ENCODE measurements at places on chromosomes 3 and 15.

DNA sequence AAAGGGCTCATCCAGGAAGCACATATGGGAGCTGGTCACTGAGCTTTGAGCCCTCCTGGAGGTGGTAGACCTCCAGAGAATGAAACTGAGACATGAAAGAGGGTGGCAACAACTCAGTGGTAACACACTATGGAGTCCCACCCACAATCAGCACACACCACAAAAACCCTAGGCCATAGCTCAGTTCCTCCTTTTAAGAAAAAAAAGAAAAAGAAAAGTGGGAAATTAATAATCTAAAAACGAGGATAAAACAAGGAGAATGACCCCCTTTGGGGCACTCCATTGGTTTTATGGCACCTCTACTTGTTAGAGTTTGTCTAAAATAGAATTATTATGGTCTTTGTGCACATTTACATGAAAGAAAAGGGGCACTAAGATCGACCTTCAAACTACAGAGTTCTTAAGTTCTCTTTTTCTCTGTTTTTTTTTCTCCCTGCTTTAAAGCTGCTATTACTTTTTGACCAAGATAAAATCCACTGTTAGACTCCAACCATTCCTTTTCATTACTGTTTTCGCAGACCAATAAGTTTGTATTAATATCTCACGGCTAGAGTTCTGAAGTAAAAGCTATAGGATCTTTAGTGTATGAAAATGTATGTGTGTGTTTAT lies 40.2 kb upstream of the ZBTB20 start:
- DNase-seq, result no peak

- no peak for DNase-seq
These were observed 11.8 kb downstream of the AAGAB start for GRCh38 chr15:67242708-67243111.

DNA sequence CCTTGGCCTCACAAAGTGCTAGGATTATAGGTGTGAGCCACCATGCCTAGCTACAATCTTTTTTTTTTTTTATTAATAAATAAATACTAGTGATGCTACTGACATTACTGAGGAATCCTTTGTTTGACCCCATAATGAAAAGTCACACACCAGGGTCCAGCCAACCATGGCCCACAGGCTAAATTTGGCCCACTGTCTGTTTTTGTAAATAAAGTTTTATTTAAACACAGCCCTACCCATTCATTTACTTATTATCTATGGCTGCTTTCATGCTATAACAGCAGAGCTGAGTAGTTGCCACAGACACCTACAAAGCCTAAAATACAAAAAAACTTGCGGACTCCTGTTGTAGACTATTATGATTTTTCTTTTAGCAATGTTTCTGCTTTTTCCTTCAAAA lies 7.4 kb downstream of the INTS14 start:
- no peak for DNase-seq

GRCh38 chr15:64742385-64742784 lies 33.0 kb downstream of the RBPMS2 start:
- no peak for DNase-seq

- DNase-seq, result no peak
These were observed 279.8 kb downstream of the FOXP1 start for GRCh38 chr3:71303627-71304200.

GRCh38 chr3:65128346-65128745 lies 440.5 kb upstream of the ADAMTS9 start:
- no peak for DNase-seq

GRCh38 chr3:69368129-69368741 lies 17.7 kb downstream of the FRMD4B start:
- no peak for DNase-seq

- no peak for DNase-seq
These were observed 4.5 kb upstream of the MASP1 start for GRCh38 chr3:187296058-187296457.

DNA sequence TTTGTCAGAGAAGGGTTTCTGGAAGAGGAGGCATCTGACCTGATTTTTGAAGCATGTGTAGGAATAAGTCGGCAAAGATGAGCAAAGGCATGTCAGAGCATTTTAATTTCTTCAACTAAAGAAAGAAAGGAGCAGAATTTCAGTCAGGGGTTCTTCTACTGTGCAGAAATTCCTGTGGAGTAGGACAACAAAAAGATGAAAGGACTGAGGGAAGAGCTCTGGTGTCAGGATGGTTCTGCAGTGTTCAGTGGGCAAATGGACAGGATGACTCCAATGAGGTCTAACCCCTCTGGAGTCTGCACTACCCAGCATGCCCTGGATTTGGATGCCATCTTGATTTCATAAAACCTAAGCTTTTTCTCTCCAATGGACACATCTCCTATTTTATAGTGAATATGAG lies 47.7 kb upstream of the SIAH2 start:
- no peak for DNase-seq

DNA sequence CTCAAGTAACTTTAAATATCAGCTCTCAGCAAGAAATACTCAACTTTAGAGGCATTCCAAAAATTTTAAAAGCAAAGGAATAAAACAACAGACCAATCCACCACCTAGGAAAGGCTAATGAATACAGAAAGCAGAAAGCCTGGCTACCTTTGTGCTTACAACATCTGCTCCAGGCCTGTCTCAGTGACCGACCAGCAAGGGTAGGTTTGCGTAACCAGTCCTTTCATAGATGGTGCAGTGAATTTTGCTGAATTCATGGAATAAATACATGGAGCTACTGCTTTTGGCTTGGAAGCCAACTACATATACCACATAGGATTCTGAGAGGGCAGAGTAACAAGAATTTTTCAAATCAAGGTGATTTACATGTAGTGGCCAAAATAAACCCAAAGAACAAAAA lies 27.2 kb downstream of the ETV5 start:
- no peak for DNase-seq

GRCh38 chr15:59244337-59244736 lies 37.7 kb downstream of the LDHAL6B start:
- DNase-seq, result no peak

GRCh38 chr3:172219750-172220149 lies 180.4 kb downstream of the FNDC3B start:
- no peak for DNase-seq

DNA sequence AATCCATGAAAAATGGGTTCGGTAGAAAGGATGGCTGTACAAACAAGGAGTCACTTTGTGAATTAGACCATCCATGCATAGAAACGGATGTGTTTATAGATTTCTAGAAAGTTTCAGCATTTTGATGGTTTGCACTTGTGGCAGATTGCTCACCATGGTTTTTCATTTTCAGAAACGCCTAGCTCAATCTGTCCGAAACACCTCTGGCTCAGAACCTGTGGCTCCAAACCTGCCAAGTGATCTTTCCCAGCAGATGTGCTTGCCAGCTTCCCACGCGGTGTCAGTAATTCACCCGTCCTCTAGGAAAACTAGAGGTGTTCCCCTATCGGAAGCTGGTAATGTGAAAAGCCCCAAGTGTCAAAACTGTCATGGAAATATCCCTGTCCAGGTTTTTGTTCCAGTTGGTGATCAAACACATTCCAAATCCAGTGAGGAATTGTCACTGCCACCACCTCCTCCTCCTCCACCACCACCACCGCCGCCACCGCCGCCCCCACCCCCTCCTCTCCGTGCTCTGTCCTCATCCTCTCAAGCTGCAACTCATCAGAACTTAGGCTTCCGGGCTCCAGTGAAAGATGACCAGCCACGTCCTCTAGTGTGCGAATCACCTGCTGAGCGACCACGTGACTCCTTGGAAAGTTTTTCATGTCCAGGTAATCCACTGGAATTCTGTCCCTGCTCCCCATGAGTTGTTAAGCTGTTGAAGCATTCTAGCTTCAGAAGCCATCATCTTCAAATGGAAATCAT lies 21.2 kb downstream of the WHAMM start:
- no peak for DNase-seq

DNA sequence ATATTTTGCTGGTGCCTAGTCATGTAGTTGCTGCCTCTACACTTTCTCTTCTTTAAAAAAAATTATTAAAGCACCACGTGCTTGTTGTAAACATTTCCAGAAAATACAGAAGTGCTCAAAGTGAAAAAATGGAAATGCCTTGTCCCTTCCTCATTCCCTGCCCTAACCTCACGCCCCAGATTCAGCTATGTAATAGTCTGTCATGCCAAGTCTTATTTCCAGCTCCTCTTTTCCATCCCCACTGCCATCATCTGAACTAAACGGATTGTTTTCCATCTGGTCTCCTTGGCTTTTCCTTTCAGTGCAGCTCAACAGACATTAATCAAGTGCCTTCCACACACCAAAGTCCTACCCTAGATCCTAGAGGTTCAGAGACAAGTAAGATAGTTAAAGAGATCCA lies 15.5 kb downstream of the ZNF774 start:
- no peak for DNase-seq

GRCh38 chr3:171039674-171040073 lies 13.2 kb upstream of the SLC2A2 start:
- no peak for DNase-seq

DNA sequence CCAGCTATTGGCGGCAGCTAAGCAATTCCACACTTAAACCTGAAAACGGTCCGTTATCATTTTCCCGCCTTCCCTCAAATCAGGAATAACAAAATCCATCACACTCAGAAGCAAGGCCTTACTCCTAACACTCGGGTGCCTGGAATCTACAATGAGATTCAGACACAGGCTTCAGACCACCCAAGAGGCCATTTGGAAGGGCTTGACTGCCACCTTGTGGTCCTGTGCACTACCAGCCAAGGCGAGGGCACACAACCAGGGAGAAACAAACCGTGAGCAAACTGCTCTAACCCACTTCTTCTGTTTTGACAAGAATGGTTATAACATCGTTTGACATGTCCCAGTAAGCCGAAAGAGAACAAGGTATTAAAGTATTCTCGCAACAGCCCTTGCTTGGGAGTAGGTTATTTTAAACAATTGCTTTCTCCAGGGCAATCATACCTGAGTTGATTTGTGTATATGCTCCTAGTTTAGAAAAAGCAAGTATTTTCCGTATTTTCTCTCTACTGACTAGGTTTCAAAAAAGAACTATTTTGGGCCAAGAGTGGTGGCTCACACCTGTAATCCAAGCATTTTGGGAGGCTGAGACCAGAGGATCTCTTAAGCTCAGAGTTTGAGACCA lies 40.1 kb upstream of the TAFA4 start:
- peak; percentile 42 for DNase-seq

DNA sequence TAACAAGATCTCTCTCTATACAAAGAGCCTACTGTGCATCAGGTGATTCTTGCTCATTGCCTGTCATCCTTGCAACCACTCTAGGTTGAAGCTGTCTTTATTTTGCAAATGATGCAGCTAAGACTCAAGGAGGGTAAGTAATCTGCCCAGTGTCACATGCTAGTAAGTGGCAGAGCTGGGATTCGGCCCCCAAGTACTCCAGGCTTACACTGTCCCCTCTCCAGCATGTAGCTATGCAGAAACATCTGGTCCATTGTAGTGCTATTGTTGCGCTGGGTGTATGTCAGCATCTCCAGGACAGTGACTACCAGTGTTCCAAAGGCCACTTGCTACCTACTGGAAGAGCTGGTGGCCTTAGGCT lies 248.9 kb downstream of the SLCO3A1 start:
- no peak for DNase-seq

GRCh38 chr3:197353867-197354567 lies 55.6 kb upstream of the DLG1 start:
- DNase-seq, result no peak

- DNase-seq, result no peak
These were observed 290.4 kb downstream of the FAM43A start for GRCh38 chr3:194976049-194976451.

- no peak for DNase-seq
These were observed 69.7 kb downstream of the RPLP1 start for GRCh38 chr15:69522361-69522760.

DNA sequence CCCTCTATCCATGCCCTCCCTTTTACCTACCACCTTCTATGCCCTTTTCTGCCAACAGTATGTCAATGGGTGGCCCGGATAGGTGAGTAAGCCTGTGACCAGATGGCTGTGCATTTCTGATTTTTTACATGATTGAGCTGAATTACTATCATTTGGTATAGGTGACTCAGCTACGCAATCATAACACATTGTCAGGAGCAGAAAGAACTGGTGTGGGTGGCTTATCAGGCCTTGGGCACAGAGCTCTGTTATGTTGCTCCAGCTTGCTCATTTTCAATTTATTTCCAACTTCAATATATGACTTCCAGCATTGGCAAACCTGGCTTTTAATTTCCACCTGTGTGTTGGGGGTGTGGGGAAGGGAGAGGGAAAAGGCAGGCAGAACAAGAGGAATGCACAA lies 86.6 kb upstream of the AGBL1 start:
- no peak for DNase-seq

- DNase-seq, result no peak
These were observed 337.3 kb upstream of the ARHGEF26 start for GRCh38 chr3:153783741-153784480.
